HCEC 1CT (cell line): ENCODE measurements at places on chromosomes 5 and 9.

GRCh38 chr5:148794729-148795561 lies 31.5 kb upstream of the ADRB2 start:
- no peak for DNase-seq

DNA sequence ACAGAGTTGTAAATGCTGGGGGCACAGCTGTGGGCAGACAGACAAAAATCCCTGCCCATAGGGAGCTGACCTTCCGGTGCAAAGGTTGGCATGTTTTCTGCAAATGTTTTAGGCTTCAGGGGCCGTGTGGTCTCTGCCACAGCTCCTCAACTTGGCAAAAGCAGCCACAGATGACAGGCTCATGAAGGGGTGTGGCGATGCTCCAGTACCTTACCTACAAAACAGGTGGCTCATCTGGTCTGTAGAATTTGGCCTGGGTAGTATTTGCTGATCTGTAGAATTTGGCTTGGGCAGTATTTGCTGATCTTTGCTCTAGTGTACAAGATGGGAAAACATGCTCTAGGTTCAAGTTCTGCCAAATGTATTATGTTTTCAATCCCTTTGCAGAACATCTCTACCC lies 283.9 kb downstream of the GADD45G start:
- no peak for DNase-seq

DNA sequence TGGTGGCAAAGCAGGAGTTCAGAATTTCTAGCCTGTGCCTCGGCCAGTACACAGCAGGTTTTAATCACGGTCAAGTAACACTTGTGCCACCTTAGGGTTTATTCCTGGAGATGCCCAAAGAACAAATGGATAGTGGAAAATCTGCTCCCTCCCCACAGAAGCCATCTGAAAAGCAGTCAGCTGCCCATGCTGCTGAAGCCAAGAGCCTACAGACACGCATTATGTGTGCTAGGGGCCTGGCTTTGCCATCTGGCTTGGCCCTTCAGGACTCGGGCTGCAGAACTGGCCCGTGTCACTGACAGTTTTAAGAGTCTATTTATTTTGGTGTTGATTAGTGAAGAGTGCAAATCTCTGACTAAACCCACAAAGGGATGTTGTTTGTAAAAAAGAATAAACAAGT lies 11.1 kb downstream of the ARSB start:
- no peak for DNase-seq

- DNase-seq = no peak
These were observed 589.1 kb downstream of the MTRR start for GRCh38 chr5:8458038-8458383.

DNA sequence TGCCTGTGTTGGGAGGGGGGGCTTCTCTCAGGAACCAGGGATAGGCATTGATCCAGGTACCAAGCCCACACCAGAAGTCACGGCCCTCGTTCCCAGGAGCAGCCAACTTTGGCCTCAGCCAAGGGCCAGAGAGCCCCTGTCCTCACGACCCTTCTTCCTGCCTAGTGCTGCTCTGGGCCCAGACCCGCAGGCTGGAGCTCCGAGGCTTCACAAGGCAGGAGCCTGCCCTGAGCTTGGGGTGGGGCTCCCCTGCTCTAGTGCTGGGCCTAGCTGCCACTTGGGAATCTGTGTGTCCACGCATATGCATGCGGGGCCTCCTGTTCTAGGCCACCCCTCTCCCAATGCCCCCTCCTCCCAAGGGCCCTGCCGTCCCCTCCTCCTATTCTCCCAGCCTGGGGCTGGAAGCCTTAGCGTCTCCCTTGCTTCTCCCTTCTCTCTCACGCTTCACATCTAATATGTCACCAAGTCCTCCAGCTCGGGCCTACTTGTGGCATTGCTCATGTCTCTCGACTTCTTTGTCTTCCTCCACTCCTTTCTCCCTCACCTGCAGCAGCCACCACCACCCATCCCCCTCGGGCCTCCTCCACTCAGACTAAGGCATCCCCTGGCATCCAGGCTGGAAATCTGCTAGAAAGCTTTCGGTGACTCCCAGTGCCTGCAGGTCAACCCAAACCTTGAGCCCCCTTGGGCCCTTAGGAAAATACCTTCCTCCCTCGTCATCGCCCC lies 3.4 kb downstream of the UNC5A start:
- no peak for DNase-seq
